ENCODE measurements at places on chromosomes 16 and 17.

- DNase-seq, result no peak
These were observed 127.9 kb downstream of the ENGASE start for GRCh38 chr17:79202480-79202879.

GRCh38 chr17:83065660-83066542 lies 13.5 kb upstream of the METRNL start:
- DNase-seq, result no peak

DNA sequence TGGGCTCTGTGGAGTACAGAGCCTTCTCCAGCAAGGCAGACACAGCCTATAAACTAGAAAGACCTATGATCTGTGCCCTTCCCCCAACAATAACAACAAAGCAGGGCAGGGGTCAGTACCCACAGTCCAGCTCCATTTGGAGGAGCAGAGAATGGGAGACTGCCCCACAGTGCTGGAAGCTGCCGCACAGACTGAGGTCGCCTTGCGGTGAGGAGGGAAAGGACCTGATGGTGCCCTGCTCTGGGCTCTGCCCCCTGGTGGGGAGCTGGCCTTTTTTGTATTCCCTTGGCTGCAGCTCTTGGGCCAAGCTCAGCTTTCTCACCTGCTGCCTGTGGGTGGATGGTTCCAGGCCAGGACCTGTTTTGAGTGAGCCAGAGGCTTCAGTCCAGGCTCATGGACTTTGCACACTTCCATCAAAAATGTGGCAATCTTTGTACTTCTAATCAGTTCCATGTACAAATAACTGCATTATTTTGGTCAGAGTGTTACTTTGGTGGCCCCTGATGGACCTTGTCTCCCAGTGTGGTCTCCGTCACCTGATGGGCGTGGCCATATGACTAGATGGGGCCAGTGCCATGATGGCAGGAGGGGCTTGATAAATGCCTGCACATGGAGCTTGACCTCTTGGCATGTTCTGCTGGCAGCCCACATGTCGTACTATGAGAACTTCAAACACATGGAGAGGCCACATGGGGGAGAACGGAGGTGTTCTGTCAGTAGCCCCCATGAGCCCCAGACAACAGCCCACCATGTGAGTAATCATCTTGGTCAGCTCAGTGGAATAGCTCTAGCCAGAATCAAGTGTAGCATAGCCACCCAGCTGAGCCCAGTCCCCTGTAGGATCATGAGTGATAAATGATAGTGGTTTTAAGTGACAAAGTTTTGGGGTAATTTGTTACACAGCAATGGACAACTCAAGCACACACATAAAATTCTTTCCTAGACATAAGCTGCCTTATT lies 24.2 kb downstream of the B9D1 start:
- no peak for DNase-seq

- no peak for DNase-seq
These were observed 155.2 kb upstream of the C17orf78 start for GRCh38 chr17:37220607-37220953.

DNA sequence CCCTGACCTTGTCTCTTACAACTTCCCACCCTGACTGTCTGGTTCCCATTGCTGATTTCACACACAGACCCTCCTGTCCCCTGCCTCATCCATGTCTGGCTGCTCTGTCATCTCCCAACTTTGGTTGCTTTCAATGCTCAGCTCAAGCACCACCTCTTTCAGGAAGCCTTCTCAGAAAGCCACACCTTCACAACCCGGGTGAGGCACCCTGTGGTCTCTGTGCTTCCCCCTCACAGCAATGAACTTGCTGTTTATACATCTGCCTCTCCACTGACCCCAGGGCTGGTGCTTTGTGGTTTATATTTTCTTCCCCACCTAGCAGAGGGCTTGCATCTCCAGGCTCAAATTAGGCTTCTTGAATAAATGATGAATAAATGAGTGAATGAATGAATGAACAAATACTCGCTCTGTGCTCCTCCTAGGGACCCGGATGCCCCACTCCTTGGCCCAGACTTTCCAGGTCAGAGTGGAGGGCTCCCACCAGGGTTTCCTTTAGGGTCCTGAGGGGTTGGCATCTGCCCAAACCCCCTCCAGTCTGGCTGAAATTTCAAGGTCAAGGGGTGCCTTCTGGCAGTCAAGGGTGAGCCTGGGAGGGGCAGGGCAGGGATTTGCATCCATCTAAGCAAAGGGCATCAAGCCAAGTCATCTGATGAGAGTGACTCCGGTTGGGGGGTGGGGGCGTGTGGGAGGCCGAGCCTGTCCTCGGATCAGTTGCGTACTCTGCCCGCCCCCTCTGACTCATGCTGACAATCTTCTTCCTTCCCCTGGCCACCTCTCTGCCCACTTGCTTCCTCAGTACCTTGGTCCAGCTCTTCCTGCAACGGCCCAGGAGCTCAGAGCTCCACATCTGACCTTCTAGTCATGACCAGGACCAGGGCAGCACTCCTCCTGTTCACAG lies at the start of gene ITGAX:
Gene ITGAX, plus strand, starts transcription at position 783 of the 898 bp plus-strand sequence. Its CDS starts 79 bp downstream, at position 862.
- DNase-seq, result no peak

GRCh38 chr17:41655611-41656111 lies 31.3 kb upstream of the KRT17 start:
- no peak for DNase-seq

GRCh38 chr16:51391798-51392511 lies 240.9 kb upstream of the SALL1 start:
- no peak for DNase-seq

DNA sequence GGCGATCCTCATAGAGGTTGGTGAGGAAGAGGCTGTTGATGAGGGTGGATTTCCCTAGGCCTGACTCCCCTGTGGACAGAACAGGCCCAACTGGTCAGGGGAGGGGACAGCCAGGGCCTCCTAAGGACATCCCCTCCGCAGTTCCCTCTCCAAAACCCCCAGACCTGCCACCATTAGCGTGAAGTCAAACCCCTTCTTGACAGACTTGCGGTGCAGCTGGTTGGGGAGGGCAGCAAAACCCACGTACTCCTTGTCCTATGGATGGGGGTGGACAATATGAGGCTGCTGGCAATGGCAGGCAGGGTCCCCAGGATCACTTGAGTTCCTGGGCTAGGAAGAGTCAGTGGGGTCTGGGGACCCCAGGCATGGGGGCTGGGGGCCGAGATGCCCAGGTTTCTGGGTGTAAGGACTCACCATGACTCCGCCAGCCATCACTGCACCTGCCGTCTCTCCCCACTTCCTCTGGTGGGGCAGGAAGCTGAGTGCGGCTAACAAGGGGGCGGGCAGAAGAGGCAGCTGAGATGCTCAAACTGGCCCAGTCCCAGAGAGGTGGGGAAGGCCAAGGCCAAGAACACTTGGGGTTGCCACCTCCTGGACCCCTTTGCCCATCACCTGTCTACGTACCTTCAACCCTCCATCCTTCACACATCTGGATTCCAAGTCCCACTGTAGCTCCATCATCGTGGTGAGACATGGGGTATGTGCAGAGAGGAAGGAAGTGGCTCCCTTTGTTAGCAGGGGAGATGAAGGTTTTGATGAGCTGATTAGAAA lies at the start of gene SEPTIN1:
Gene SEPTIN1, minus strand, starts transcription at position 451 of the 771 bp plus-strand sequence. Its CDS starts 19 bp downstream, at position 432.
- DNase-seq, result no peak

- DNase-seq, result no peak
These were observed 33.6 kb upstream of the CNTNAP4 start for GRCh38 chr16:76243620-76244019.

- no peak for DNase-seq
These were observed 42.1 kb upstream of the TAOK1 start for GRCh38 chr17:29347831-29348629.

Measured in NCI-H1417 treated with DMSO at 0.1 percent for 48 hours (cell line).